Stimulated activated CD4-positive, alpha-beta T cell treated with anti-CD3 and anti-CD28 coated beads, Interleukin-12 subunit alpha, Interleukin-12 subunit beta, amount 100 ng/mL, for 4 hours (primary cell): ENCODE measurements at places on chromosomes 1 and 21.
A peak's percentile ranks its signal among the peaks of the same experiment; 100 is the strongest.

- no peak for DNase-seq
Observed at GRCh38 chr1:46379996-46380395, 14.1 kb upstream of the FAAH start.

DNA sequence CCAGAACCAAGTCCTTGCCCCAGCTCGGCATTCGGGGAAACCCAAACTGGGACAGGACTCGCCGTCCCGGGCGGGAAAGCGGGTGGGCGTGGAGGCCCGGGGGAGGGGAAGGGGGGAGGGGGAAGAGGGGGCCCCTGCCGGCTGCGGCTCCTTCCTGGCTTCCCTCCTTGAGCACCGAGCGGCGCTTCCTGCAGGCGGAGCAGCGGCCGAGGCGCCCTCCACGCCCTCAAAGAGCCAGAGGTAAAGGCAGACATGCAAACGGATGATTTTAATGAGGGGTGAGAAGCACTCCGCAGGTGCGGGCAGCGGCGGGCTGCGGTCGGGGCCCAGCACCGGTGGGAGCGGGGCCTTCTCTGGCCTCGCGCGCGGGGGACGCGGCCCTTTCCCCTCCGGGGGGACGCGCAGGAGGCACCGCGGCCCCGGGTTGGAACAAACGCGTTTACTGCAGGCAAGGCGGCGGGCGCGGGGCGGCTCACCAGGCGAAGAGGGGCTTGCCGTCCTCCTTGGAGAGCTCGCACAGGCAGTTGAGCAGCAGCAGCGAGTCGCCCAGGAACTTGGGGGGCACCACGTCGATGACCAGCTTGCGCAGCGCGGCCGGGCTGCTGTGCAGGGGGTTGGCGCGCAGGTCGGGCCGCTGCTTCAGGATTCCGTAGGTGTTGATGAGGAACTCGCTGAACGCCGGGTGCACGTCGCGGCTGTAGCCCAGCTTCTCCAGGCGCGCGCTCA is 5.7 kb upstream of the FTCD start:
- no peak for DNase-seq

DNA sequence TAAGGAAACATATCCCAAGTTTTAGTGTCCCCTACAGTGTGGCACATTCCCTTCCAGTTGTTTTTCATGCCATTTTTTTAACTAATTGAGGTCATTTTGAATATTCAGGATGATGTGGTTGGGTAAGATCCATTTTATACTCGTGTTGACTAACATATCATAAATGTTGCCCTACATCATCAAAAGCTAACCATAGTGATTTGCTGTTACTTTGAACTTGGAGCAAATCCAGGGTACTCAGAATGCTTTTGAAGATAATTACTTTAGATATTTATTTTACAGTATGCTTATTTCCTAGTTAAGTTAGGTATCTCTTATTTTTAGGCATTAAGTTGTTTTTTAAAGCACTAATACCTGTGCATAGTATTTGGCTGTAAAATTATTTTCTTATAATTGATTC is 57.8 kb downstream of the DYRK1A start:
- no peak for DNase-seq

GRCh38 chr1:116288201-116288598 is 84.8 kb upstream of the ATP1A1 start:
- DNase-seq: no peak

DNA sequence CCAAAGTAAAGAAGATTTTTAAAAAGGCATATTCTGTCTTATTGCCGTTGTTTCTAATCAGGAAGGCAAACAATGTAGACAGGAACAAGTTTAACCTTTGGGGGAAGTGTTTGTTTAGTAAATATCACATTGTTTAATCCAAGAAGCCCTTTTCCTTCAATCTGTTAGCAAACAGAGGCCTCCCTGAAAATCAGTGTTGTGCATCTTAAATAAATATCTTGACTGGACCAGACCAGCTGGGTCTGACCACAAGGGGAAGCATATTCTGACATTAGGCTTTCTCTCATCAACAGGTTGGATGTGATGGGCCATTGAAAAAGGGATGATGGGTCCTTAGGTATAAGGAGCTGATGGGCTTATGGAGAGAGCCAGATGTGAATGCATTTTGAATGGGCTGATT is 81.8 kb upstream of the SGIP1 start:
- DNase-seq: no peak

- DNase-seq: no peak
Observed at GRCh38 chr1:225471109-225471452, 43.2 kb upstream of the LBR start.

DNA sequence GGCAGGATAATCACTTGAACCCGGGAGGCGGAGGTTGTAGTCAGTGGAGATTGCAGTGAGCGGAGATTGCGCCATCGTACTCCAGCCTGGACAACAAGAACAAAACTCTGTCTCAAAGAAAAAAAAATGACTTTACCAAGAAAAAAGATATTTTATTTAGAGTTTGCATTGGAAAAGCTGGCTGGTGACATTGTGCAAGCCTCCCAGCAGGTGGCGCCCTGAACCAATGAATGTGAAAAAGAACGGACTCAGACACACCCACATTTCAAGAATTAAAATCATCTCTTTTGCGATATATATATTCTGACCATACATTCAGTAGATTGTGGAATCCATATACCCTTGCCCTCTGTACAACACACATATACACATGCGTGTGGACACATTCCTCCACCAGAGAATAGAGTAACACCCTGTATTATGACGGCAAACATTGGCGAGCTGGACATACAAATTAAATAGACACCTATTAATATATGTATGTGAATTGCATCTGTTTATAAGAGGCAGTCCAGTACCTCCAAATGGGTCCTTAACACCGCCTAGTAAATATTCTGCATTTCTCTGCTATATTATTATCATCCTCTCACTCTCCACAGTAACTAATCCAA is 39.0 kb upstream of the CADM3 start:
- peak; percentile 71 for DNase-seq

DNA sequence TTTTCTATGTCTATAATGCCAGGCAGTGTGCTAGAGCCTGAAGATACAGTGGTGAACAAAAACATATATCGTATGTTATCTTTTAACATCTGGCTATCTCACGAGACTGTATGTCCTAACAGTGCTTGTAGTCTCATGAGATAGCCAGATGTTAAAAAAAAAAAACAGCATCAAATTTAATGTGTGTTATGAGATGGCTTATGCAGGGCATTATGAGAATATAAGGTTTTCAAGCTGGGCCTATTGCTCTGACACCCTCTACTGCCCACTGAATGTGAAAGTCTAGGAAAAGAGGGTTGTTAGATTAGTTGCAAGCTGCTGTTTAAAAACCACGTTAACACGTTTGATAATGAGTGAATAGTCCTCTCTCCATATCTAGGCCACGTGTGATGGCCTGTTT is 109.8 kb downstream of the CACHD1 start:
- DNase-seq: no peak

GRCh38 chr1:229599218-229599954 is 26.5 kb downstream of the TAF5L start:
- DNase-seq: no peak

- DNase-seq: no peak
Observed at GRCh38 chr1:63877816-63878215, 104.0 kb downstream of the ROR1 start.

DNA sequence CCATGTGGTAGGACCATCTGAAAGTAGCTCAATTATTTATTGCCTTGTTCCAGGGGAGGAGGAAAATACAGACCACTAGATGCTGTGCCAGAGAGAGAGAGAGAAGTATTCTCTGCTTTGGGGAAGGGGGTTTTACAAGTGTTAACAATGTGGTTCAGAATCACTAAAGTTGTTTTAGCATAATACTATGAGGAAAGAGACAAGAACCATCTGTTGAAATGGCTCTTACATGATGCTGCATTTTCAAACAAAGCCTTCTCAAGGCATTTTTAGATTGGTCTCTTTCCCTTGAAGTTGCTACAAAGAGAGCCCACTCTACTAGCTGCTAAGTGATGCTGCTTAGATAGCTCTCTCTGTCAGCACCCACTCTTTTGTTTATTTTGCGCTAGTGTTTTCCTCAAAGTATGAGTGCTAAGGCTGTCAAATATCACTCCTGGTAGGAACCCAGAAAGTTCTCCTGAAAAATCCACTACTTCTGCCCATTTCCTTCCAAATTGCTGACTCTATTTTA is 255.1 kb downstream of the NFIA start:
- no peak for DNase-seq

GRCh38 chr21:29601047-29601446 is 302.3 kb downstream of the BACH1 start:
- no peak for DNase-seq

- peak; percentile 18 for DNase-seq
Observed at GRCh38 chr1:160834945-160835565, 27.6 kb downstream of the CD244 start.

GRCh38 chr1:159821171-159821867 is 5.4 kb upstream of the SLAMF8 start:
- DNase-seq: no peak

GRCh38 chr1:53196017-53196484 is 573 bp upstream of the CPT2 start:
- DNase-seq: no peak

- no peak for DNase-seq
Observed at GRCh38 chr1:18322368-18323032, 158.2 kb upstream of the KLHDC7A start.

GRCh38 chr1:29424266-29424665 is 187.9 kb downstream of the PTPRU start:
- DNase-seq: no peak

DNA sequence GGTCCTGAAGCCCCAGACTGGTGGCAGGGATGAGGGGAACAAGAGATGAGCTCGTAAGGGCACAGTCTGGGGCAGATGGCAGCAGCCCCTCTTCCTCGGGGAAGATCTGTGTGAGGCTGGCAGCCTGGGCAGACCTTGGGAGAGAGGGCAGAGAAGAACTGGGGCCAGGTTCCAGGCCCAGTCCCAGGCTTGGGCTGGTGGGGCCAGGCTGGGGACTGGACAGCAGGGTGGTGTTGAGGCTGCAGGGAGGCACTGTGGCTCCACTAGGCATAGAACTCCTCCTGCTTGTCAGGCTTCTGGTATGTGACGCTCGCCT is 35.7 kb downstream of the SDC3 start:
- no peak for DNase-seq

GRCh38 chr1:52365071-52365745 is 797 bp downstream of the CC2D1B start:
- DNase-seq: no peak

GRCh38 chr1:204275695-204276370 is 62.0 kb upstream of the GOLT1A start:
- no peak for DNase-seq

- no peak for DNase-seq
Observed at GRCh38 chr21:37793660-37794059, 122.6 kb downstream of the KCNJ6 start.

DNA sequence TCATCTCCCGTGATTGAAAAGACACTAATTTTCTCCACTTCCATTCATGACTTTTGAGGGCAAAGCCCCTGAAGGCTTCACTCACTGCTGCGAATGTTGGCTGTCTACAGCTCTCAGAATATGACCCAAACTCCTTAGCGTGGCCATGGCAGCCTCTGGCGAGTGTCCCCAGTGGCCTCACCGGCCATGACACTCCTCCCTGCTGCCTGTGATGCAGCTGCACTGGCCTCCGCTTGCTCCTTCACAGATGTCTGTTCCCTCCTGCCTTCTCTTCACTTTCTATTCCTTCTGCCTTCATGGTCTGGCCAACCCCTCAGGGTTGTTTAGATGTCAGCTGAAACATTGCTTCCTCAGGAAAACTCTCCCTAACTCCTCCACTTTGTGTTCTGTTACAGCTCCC is 30.8 kb upstream of the PTPRF start:
- no peak for DNase-seq

DNA sequence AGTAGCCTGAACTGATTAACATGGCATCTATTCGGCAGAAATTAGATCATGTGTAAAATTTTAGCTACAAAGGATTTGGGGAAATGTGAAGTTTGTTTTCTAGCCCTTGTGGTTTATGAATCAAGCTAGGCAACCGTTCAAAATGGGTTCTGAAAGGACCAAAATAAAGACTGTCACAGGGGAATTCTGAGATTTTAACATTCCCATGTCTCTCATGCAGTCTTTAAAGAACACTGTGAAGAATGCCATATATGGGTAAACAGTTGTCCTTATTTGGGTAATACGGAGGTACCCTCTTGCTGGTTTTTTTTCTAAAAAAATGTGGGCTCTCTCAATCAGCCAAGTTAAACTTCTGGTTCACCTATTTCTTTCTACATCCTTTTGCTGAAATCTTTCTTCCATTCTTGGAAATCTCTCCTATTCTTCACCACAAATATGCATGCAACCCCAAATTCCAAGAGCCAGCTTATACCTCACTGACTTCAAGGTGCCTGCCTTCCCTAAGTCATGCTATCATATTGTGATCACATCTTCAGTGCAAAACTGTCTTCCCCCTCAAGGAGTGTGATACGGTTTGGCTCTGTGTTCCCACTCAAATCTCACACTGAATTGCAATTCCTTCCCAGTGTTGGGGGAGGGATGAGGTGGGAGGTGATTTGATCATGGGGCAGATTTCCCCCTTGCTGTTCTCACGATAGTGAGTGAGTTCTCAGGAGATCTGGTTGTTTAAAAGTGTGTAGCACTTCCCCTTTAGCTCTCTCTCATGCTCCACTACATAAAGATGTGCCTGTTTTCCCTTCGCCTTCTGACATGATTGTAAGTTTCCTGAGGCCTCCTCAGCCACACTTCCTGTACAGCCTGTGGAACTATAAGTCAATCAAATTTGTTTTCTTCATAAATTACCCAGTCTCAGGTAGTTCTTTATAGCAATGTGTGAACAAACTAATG is 308.7 kb downstream of the TTLL7 start:
- no peak for DNase-seq

- no peak for DNase-seq
Observed at GRCh38 chr1:203093754-203094410, 8.1 kb upstream of the MYOG start.

DNA sequence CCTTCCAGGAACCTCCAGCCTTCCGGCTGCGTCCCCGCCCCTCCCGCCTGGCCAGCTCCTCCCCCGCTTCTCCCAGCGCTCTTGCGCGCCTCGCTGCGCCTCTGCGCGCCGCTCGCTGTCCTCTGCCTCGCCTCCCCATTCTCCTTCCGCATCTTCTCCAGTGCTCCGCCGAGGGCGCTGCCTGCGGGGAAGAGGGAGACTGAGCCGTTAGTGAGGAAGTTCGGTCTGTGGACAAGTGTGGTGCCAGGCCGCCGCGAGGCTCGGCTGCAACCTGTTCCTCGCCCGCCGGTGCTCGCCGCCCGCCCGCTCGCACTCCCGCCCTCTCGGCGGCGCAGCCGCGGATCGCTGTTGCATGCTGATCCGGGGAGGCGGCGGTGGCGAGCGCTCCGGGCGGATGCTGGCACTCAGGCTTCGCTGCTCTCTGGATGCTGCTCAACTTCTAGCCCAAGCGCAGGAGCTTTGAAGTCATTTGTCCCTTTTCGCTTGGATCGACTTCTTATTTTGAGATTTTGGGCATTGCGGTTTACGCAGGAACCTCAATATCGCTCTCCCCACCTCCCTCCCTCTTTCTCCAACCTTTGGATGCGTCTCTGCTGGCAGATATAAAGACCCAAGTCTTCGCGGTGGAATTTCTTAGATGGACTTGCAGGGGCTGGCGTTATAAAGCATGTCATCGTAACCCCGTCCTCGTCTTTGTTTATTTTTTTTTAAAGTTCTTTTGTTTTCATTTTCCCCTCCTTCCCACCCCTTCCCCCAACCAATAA is 614 bp upstream of the CACNA1E start:
- DNase-seq: peak; percentile 8
